ENCODE measurements at places on chromosomes 11 and 22.
A peak's percentile ranks its signal among the peaks of the same experiment; 100 is the strongest.

- no peak for DNase-seq
Observed at GRCh38 chr22:48883211-48883960, 944.3 kb downstream of the BRD1 start.

GRCh38 chr22:38419858-38420160 lies 35.2 kb downstream of the KCNJ4 start:
- no peak for DNase-seq

DNA sequence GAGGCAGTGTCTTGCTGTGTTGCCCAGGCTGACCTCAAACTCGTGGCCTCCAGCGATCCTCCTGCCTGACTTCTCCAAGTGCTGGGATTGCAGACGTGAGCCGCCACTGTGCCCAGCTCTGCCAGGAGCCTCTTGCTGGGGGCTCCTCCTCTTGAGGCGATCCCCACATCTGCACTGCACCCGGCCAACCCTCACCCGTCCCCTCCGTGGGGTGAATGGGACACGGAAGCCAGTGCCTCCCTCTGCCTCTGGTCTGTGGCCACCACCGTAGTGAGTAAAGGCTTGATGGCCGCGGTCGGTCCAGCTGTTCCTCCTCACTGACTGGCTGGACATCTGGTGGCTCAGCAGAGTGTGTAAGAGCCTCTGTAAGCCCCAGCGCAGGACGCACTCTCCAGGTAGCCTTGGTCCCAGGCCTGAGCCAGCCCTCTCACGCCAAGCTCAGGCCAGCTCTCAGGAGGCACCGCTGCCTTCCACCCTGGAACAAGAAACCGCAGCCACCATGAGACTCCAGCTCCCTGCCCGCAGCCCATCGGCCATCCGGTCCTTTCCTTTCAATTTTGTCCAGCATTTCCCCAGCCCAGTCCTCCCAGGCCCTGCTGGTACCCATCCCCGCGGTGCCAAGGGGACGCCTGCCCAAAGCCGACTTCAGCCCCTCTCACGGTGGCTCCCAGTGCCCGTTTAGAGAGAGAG lies 100.3 kb downstream of the BRD1 start:
- DNase-seq: no peak

- DNase-seq: no peak
Observed at GRCh38 chr11:65897020-65897471, 3.1 kb downstream of the FOSL1 start.

- no peak for DNase-seq
Observed at GRCh38 chr22:19691721-19692341, 22.5 kb upstream of the SEPTIN5 start.

- DNase-seq: no peak
Observed at GRCh38 chr22:37931893-37932389, 21.5 kb downstream of the C22orf23 start.

- no peak for DNase-seq
Observed at GRCh38 chr22:37232140-37232998, 11.7 kb downstream of the RAC2 start.

- DNase-seq: no peak
Observed at GRCh38 chr11:111720801-111721494, 45.2 kb downstream of the PPP2R1B start.

- no peak for DNase-seq
Observed at GRCh38 chr22:49979587-49980264, 19.2 kb downstream of the PIM3 start.

GRCh38 chr11:73637012-73637411 lies 9.4 kb upstream of the PLEKHB1 start:
- DNase-seq: no peak

DNA sequence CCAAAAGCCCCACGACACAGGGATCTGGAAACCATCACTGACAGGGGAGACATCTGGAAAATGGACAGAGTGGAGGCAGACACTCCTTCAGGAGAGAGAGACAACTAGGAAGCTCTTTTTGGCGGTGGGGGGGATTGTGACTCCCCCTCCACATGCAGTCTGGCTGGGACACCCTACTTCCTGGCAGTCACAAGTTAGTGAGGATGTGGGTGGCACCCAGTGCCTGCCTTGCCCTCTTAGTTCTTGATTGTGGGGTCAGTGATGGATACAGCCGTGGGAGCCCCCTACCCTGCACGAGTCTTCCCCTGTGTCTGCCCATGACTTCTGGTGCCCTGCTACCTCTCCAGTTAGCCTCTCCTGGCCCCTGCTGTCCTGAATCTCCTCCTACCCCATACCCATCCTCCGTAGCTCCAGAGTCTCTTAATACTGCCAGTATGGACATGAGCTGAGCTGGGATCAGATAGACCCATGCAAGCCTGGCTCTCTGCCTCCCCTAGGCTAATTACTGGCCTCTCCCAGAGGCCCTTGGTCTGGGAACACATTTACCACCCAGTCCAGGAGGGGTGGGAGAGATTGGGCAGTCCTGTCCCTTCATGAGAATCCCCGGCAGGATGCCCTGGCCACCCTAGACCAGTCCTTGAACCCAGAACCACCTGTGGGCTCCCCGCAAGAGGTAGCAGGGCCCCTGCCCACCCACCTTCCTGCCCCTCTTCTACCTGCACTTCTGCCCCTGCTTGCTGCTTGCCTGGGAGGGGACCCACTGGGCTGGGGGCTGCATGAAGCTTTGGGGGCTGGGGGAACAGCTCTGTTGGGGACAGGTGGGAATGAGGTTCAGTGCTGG lies 22.8 kb downstream of the RHBDD3 start:
- no peak for DNase-seq

DNA sequence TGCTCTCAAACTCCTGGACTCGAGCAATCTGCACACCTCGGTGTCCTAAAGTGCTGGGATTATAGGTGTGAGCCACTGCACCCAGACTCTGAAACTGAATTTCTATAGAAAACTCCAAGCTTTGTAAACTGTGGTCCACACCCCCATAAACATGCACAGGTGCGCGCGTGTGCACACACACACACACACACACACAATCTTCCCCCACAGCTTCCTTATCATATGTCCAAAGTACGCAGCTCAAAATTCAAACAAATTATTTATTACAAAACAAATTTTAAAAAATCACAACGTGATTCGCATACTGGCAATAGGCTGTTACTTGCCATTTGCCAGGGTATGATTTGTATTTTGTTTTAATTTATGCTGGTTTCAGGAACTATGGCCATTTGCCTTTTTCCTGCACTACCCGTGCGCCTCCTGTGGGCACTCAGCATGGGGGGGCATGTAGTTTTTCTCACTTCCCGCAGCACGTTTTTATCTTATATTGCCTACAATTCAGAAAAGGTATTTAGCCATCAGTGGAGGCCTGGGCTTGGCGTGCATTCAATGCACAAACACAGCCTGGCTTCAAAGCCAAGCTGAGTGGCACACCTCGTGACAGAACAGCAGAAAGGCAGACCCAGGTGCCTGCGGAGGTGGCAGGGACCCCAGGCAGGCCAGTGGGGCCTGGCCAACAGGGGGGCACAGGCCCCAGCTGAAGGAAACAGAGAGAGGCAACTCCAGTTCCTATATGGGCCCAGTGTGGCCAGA lies 10.8 kb upstream of the SNX32 start:
- no peak for DNase-seq

GRCh38 chr22:27881421-27881820 lies 37.6 kb downstream of the PITPNB start:
- DNase-seq: no peak

DNA sequence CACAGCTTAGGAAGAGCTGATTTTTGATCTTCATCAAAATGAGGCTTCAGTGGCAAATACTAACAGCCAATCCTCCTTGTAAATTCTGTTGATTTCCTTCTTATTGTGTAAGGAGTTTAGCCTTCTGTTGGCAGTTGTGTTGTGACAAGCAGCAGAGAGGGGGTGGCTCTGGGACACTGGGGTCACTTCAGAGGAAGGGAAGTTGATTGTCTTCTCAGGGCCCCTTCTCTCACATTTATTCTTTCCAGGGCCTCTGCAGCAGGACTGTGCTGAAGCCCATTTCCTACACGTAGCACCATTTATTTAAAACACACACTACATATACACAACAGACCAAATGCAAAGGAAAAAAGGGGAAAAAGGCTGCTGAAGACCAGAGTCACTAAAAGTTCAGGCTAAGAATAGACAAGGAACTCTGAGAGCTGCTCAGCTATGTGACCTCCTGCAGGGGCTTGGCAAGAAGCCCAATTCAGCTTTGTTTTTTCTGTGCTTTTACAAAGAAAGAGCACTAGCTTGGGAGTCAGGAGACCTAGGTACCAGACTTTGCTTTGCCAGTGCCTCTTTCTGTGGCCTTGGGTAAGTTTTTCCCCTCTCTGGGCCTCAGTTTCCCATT lies 28.3 kb upstream of the UPB1 start:
- DNase-seq: no peak

- no peak for DNase-seq
Observed at GRCh38 chr11:19306179-19306944, 65.6 kb upstream of the E2F8 start.

DNA sequence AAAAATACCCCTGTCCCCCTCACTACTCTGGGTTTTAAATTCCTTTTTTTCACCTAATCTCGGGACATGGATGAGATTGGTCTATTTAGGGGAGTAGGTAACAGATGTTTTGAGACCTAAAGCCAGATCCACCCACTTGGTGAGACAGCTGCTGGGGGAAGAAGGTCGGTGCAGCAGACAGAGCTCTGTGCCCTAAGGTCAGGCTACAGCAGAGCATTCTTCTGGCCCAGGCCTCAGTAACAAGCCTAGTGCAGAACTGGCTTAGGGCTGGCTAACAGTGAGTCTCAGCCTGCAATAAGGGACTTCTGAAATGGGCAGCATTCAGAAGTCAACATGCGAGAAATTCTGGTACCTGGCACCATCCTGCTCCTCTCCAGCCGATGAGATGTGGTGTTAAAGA lies 444.9 kb upstream of the KIRREL3 start:
- no peak for DNase-seq

DNA sequence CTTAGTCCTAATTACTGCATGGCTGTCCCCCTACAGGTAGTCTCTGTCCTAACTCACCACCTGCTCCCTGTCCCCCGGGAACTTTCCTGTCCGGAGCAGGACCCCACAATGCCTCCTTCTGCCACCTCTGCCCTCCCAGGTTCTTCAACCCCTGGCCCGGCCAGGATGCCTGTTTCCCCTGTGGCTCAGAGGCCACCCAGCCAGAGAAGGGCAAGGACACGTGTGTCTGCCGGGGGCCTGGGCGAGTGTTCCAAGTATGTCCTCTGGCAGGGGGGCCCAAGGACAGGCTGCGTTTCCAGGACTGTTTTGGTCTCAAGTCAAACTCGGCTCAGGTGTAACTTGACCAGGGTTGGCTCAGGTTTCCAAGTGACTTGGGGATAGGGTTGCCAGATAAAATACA lies 63.8 kb downstream of the BTG4 start:
- no peak for DNase-seq

DNA sequence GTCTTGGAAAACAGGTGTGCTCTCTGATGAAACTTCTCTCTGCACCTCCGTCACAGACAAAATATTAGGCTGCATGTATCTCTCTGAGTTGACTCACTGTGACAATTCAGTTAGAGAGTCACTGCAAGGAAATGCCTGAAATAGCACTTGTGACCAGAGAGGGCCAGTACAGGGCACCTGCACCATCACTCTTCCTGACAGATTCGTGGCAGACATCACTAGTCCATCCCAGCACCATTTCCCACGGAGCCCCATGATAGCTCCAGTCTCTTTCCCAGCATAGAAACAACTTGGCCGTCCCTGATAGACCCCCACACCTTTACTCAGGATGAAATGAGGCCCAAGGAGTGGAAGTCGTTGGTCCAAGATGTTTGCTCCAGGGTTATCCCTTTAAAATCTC lies 73.3 kb upstream of the ISX start:
- no peak for DNase-seq

DNA sequence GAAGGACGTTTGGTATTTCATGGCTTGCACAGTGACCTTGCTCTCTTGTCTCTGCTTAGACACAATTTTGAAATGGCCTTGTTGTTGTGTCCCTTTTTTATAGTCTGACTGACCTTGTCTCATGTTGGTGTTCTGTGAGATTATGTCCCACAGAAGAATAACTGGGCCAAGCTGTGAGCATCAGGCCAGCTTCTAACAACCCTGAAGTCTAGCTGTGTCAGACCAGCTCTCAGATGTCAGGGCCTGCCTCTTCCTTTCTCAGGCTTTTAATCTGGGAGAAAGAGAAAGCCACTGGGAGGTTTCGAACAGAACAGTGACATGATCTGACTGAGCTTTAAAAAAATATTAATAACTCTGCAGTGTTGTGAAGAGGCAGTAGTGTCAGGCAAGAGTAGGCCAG lies 2.0 kb upstream of the UEVLD start:
- DNase-seq: no peak

GRCh38 chr11:44562845-44563460 lies 2.5 kb upstream of the CD82 start:
- no peak for DNase-seq

DNA sequence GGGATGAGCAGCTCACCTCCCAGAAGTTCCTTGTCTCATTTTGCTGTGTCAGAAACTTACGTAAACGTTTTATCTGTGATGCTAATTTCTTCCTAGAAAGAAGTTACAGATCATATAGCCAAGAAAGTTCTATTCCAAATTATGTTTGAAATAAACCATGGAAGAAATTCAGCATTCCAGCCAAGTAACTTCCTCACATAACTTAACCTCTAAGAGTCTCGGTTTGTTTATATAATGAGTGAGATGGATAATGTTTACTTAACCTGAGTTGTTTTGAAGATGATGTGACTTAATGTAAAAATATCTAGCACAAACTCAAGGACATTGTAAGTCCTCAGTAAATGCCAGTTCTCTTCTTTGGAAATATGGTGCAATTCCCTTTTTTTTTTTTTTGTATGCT lies 8.9 kb upstream of the MUC15 start:
- DNase-seq: no peak

GRCh38 chr11:124758355-124759265 lies 3.5 kb downstream of the ESAM start:
- peak; percentile 84 for DNase-seq

DNA sequence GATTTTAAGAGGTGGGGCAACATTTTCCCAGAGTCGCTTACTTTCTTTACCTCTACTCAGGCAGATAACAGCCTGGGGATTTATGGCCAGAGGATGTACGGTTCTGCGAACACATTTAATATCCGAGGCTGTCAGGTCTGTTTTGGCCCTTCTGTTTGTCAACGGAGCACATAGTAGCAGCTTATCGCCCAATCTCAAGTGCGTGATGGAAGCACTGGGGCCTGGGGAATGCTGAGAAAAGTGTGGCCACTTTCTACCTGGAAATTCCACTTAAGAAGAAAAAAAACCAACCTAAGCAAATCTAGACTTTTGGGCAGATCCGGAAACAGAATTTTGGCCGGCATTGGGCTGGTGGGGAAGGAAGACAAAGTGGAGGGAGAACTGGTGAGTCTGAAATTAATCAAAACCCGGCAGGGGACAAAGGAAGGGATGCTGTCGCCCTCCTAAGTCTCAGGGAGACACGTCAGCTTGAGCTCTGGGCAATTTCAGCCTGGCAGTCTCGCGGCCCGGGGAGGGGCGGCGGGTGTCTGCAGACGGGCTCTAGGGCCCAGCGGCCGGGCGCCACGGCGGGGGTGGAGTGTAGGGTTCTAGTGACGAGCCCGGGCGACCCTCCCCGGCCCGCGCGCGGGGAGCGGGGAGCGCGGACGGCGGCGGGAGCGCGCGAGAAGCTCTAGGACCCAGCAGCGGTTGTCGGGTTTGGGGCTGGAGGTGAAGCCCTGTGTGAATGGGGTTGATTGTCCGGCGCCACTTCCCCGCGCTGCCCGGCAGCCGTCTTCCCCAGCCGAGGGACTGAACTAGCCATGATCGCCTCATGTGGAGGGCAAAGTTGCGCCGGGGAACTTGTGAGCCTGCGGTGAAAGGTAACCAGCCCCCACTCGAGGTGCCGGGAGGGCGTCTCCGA lies at the start of gene AMOTL1:
Gene AMOTL1, plus strand, starts transcription at position 656 of the 901 bp plus-strand sequence. Its CDS starts 156 bp downstream, at position 812.
- peak; percentile 68 for DNase-seq

GRCh38 chr22:50016988-50017700 lies 4.6 kb upstream of the IL17REL start:
- no peak for DNase-seq

All from NCI-H510A (cell line).